ENCODE measurements at places on chromosomes 12 and 14. TPM values are rescaled to one million over a fixed set of nuclear protein-coding genes. Genes with fewer than 3 reads are reported as not detected.

The BCAT1 gene
- total RNA-seq = 13.0 TPM

The NRXN3 gene
- total RNA-seq = 7.0 TPM

The CNTN1 gene
- 4.9 TPM for total RNA-seq

The GPR137C gene
- 0.91 TPM for total RNA-seq

The TGFB3 gene
- 5.6 TPM for total RNA-seq

The CCDC196 gene
- not detected for total RNA-seq

The ZC3H10 gene
- 8.6 TPM for total RNA-seq

The EMP1 gene
- 114 TPM for total RNA-seq

The NEDD1 gene
- total RNA-seq = 35.2 TPM

The RILPL2 gene
- total RNA-seq = 11.8 TPM

The TSPAN9 gene
- 38.2 TPM for total RNA-seq

The AP1G2 gene
- 261 TPM for total RNA-seq

The OVCH1 gene
- 1.6 TPM for total RNA-seq

The AKAP5 gene
- total RNA-seq = 1.6 TPM

The NUP107 gene
- 41.1 TPM for total RNA-seq

The DAO gene
- not detected for total RNA-seq

The TPH2 gene
- 3.1 TPM for total RNA-seq

The MIPOL1 gene
- total RNA-seq = 6.1 TPM

The GPHN gene
- total RNA-seq = 18.2 TPM

The RNASE2 gene
- total RNA-seq = 15.1 TPM

The SYNE3 gene
- total RNA-seq = 26.8 TPM

The CABP1 gene
- 0.61 TPM for total RNA-seq

The PLEKHH1 gene
- total RNA-seq = 7.1 TPM

The KLHL33 gene
- total RNA-seq = not detected

The NOVA1 gene
- 4.0 TPM for total RNA-seq

The CFAP73 gene
- not detected for total RNA-seq

The ANKRD33 gene
- total RNA-seq = not detected

The SYT1 gene
- total RNA-seq = 5.0 TPM

The RNASE1 gene
- 219 TPM for total RNA-seq

The CAPZA3 gene
- total RNA-seq = not detected

The A2M gene
- total RNA-seq = 975 TPM

The TMEM30B gene
- total RNA-seq = 0.57 TPM

The CLEC6A gene
- total RNA-seq = not detected

The C12orf50 gene
- not detected for total RNA-seq

The RDH16 gene
- total RNA-seq = 3.1 TPM

The KLRD1 gene
- total RNA-seq = 55.3 TPM

The CLEC9A gene
- total RNA-seq = 0.91 TPM

The LAG3 gene
- 29.4 TPM for total RNA-seq
